ENCODE measurements at places on chromosomes 11 and 22. TPM values are rescaled to one million over a fixed set of nuclear protein-coding genes. Genes with fewer than 3 reads are reported as not detected.
A peak's percentile ranks its signal among the peaks of the same experiment; 100 is the strongest.

DNA sequence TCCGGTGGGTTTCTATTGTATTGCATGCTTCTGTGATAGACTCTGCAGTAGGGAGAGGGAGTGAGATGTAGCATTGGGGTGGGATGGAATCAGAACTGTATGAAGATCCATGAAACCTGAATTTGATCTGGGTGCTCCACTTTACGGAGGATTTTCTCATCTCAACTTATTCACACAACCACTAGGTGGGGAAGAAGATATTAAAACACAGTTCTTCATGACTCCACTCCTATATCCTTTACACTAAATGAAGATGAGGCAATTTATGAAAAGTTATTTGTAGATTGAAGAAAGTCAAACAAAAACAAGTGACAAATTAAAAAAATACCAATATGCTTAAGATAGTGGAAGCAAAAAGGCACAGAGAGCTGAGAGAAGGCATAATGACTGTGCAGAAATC is 92.6 kb upstream of the PDGFD start:
- no peaks in the 10 kb centered on the region for H3K4me1 ChIP-seq
- H3K36me3 ChIP-seq: no peaks in the 10 kb centered on the region
- H3K4me3 ChIP-seq: no peak overlapping the region
- H3K27ac ChIP-seq: no peak overlapping the region

DNA sequence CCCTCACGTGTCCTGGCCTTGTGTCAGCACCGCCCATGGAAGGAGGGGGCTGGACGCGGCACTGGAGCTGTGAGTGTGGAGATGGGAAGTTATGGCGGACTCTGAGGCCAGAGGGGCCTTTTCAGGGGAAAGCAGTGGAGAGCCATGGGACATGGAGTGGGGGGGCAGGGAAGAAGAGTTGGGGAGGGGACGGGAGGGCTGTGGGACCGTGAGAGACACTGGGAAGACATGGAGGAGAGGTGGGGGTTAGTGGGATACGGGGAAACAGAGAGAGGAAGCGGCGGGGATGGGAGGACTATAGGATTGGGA is 58.2 kb downstream of the FBXO7 start:
- H3K36me3 ChIP-seq: no peaks in the 10 kb centered on the region
- peaks cover 62% of the 10 kb centered on the region for H3K4me1 ChIP-seq
- no peaks in the 10 kb centered on the region for H3K27me3 ChIP-seq
- no peak for DNase-seq
- peak overlapping the region; percentile 57 for H3K27ac ChIP-seq
- no peak overlapping the region for H3K4me3 ChIP-seq

DNA sequence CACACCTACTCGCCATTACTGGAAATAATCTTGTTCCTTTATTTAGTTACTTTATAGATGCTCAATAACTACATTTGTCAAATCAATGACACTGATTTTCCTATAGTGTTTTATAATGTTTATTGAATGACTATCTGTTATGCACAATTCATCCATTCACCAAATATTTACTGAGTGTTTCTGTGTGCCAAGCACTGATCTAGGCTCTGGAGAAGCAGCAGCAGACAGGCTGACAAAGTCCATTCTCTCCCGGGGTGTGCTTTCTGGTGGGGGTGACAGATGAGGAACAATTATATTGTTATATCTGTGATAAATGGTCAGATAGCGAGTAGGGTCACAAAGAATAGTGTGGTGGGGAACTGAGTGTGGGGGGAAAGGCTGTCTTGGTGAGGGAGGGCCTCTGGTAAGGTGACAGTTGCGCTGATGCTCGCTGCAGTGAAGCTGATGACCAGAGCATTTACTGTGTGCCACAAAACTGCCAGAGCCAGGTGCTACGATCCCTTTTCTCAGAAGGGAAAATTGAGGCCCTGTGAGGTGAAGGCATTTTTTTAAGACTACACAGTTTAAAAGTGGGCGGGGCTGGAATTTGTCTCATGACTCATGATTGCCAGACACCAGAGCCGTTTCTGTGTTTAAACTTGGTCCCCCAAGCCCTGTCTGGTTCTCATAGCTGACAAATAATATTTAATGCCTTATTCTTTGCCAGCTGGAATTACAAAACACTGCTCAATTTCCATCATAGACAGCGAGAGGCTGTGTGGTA is 10.2 kb downstream of the PACS1 start:
- no peak for DNase-seq
- H3K4me3 ChIP-seq: no peak overlapping the region
- peak overlapping the region; percentile 58 for H3K27ac ChIP-seq
- H3K27me3 ChIP-seq: no peaks in the 10 kb centered on the region
- peaks cover 59% of the 10 kb centered on the region for H3K4me1 ChIP-seq
- peaks cover 7% of the 10 kb centered on the region for H3K36me3 ChIP-seq

GRCh38 chr11:1371836-1372465 is 17.8 kb upstream of the BRSK2 start:
- H3K27ac ChIP-seq: no peak overlapping the region
- H3K4me3 ChIP-seq: no peak overlapping the region
- no peaks in the 10 kb centered on the region for H3K36me3 ChIP-seq
- no peaks in the 10 kb centered on the region for H3K4me1 ChIP-seq

- no peak overlapping the region for H3K27ac ChIP-seq
- no peaks in the 10 kb centered on the region for H3K36me3 ChIP-seq
- no peak for DNase-seq
- H3K4me1 ChIP-seq: peaks cover 43% of the 10 kb centered on the region
Observed at GRCh38 chr11:44631831-44632230, 66.4 kb downstream of the CD82 start.

DNA sequence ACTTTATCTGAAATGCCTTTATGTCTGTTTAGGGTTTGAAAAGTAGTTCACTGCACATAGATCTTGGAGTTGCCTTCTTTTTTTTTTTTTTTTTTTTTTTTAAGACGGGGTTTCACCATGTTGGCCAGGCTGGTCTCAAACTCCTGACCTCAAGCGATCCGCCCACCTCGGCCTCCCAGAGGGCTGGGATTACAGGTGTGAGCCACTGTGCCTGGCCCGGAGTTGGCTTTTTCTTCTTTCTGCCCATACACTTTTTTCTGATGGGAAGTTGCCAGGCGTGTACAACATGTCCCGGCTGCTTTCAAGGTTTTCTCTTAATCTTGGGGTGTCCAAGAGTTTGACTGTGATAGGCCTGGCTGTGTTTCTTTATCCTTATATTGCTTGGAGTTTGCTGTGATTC is 12.9 kb upstream of the GNB1L start:
- H3K4me3 ChIP-seq: no peak overlapping the region
- no peak for DNase-seq
- H3K27me3 ChIP-seq: no peaks in the 10 kb centered on the region
- H3K36me3 ChIP-seq: no peaks in the 10 kb centered on the region
- no peaks in the 10 kb centered on the region for H3K4me1 ChIP-seq
- no peak overlapping the region for H3K27ac ChIP-seq

DNA sequence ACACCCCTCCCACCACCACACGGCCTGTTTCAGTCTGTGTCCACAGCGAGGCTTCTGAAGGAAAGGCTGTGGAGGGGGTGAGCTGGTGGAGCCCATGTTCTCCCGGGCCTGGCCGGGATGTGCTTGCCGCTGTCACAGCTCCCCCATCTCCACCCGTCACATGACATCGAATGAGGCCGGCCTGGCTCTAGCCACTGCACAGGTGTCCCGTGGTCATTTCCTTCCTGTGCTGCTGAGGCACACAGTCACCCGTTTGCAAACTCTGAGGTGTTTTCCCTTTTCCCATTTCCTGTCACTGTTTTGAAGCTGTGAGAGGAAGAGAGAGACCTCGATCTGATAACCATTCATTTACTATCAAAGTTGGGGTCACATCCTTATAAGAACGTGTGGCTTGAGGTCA is 55.7 kb upstream of the CLDN5 start:
- no peaks in the 10 kb centered on the region for H3K36me3 ChIP-seq
- no peak overlapping the region for H3K4me3 ChIP-seq
- peaks cover 11% of the 10 kb centered on the region for H3K4me1 ChIP-seq
- no peaks in the 10 kb centered on the region for H3K27me3 ChIP-seq

DNA sequence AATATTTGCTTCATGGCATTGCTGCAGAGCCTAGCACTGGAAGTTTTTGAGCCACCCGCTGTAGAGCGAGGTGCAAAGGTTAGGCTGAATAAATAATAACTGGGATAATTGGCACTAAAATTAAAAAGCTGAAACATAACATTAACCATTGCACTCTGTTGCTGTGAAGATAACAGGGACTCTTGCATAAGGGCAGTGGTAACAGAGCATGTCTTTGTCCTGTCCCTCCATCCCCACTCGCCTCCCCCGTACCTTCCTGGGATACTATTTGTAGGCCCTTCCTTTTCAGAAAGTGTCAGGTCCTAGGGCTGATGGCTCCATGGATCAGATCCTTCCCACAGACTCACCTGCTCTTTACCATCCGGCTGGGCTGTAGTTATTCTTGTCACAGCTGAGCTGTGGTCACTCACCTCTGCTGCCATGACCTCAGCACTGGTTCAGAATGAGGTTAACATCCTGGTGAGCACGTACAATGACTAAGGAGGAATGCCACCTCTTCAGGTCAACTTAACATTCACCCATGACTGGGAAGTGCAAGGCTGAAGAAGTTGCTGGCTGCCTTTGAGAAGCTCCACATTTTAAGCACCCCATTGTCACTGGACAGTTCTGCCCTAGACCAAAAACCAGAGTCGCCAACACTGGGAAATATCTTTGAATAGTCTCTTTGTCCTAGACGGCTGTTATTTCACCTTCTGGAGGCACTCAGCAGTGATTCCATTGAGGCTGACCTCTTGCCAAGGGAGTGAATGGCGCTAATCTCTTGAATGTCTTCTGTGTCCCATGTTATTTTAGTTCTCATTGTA is 103.2 kb upstream of the KIRREL3 start:
- H3K4me3 ChIP-seq: no peak overlapping the region
- no peak overlapping the region for H3K27ac ChIP-seq
- no peaks in the 10 kb centered on the region for H3K4me1 ChIP-seq
- no peaks in the 10 kb centered on the region for H3K36me3 ChIP-seq
- DNase-seq: peak; percentile 64
- no peaks in the 10 kb centered on the region for H3K27me3 ChIP-seq

GRCh38 chr22:17191163-17191784 is 28.0 kb downstream of the ADA2 start:
- H3K36me3 ChIP-seq: no peaks in the 10 kb centered on the region
- no peak overlapping the region for H3K27ac ChIP-seq
- DNase-seq: no peak
- no peaks in the 10 kb centered on the region for H3K27me3 ChIP-seq
- no peak overlapping the region for H3K4me3 ChIP-seq

GRCh38 chr22:31526270-31526669 is 29.9 kb downstream of the SFI1 start:
- H3K27me3 ChIP-seq: no peaks in the 10 kb centered on the region
- no peak for DNase-seq
- H3K4me1 ChIP-seq: peaks cover 11% of the 10 kb centered on the region

- H3K27me3 ChIP-seq: no peaks in the 10 kb centered on the region
- no peaks in the 10 kb centered on the region for H3K36me3 ChIP-seq
- H3K4me1 ChIP-seq: peaks cover 33% of the 10 kb centered on the region
- peak overlapping the region; percentile 86 for H3K27ac ChIP-seq
- no peak for DNase-seq
Observed at GRCh38 chr11:11243590-11244469, 109.2 kb downstream of the CSNK2A3 start.

DNA sequence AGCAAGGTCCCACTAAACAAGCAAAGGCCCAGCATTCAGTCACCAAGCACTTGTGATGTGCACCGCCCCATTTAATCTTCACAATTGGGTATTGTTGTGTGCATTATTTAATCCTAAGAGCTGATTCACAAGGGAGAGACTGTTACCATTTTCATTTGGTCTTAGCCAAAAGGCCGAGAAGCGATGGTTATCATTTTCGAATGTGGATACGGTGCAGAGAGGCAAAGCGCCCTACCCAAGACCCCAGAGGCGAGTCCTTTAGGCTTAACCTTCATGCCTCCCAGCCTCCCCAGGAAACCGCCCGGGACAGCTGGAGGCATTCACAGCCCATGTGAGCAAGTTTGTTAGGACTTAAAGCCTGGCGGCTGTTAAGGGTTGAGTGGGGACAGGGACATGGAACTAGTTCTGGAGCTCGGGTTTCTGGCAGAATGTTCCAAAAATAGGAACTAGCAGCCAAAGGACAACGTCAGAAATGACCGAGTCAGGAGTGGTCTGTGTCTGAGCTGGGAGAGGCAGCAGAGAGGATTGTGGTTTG is 13.0 kb upstream of the UPK3A start:
- no peak for DNase-seq
- H3K4me1 ChIP-seq: peaks cover 25% of the 10 kb centered on the region
- H3K36me3 ChIP-seq: no peaks in the 10 kb centered on the region
- no peaks in the 10 kb centered on the region for H3K27me3 ChIP-seq

DNA sequence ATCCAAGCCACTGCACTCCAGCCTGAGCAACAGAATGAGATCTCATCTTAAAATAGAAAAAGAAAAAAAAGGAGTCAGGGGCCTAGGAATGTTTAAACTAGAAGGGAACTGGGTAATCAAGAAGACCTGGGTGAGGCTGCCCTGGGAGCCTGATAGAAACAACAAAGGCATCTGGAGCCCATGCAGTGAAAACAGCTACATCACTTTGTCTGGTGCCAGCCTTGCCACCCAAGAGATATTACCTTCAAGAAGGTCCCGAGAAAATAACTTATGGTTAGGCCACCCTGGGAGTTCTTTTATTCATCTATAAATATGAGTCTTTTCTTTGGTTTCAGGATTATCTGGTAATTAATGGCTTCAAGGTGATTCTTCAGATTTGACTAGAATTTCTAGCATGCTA is 412.1 kb downstream of the METTL15 start:
- H3K4me3 ChIP-seq: no peak overlapping the region
- H3K27ac ChIP-seq: no peak overlapping the region
- H3K36me3 ChIP-seq: no peaks in the 10 kb centered on the region
- H3K4me1 ChIP-seq: no peaks in the 10 kb centered on the region
- DNase-seq: no peak

MYO18B gene
- 0.19 TPM for total RNA-seq

SERGEF gene
- total RNA-seq: 32.0 TPM

FLRT1 gene
- total RNA-seq: 2.5 TPM

GPR83 gene
- total RNA-seq: 0.17 TPM

VSTM5 gene
- 0.17 TPM for total RNA-seq

BTG4 gene
- not detected for total RNA-seq

CCDC89 gene
- total RNA-seq: 2.5 TPM
